Kidney glomerular epithelial cell (primary cell): ENCODE measurements at places on chromosomes 1 and 21.
A peak's percentile ranks its signal among the peaks of the same experiment; 100 is the strongest.

DNA sequence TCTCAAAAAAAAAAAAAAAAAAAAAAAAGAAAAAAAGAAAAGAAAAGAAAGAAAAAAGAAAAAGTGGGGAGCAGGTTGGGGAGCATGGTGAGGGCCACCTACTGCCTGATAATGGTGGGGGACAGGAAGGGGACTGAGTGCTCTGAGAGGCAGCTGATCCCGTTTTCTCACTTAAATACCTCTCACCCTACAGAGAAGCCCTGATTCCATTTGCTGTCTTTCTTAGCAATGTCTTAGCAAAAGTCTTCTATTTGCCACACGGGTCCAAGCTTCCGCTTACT is 692 bp upstream of the H6PD start:
- DNase-seq: no peak

DNA sequence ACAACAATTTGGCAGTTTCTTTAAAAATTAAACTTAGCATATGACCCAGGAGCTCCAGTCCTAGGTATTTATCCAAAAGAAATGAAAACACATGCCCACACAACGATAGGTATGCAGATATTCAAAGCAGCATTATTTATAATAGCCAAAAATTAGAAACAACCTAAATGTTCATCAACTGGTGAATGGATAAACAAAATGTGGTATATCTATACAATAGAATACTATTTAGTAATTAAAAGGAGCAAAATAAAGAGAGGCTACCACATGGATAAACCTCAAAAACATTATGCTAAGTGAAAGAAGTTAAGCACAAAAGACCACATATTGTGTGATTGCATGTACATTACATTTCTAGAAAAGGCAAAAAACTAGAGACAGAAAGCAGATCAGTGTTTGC is 51.3 kb downstream of the ROR1 start:
- no peak for DNase-seq

DNA sequence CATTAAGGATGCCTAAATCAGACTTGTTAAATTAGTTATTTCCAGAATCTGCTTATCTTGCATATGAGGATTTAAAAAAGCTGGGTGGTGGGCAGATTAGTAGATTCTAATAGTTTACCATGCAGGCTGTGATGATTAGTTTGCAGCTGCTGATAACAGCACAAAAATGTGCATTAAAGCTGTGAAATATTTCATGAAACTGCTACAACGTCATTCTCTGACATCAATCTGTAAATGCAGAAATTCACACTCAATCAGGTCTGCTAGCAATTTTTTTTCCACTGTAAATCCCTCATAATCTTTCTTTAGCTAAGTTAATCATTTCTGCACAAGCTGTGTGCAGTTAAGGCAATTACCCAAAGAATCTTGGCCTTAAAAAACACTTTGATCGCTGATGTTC is 9.3 kb upstream of the RPE65 start:
- no peak for DNase-seq

DNA sequence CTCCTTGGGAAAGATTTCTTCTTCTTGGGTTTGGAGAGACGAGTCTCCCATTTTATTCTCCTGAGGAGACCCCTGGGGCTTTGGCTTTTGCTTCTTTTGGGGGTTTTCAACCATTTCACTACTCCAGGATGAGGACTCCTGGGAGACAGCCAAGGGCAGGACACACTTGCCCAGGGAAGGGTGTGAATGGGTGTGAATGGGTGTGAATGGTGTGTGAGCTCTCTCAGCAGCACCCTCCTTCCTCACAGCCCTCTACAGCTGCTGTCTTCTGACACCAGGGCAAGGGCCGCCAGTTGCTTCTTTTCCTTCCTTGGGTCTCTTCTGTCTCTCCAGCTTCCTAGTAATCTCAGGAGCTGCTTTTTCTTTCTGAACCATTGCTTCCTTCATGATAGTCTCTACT is 24.2 kb downstream of the KIF17 start:
- DNase-seq: no peak

- no peak for DNase-seq
Observed at GRCh38 chr21:29359718-29360117, 61.0 kb downstream of the BACH1 start.

- DNase-seq: no peak
Observed at GRCh38 chr1:114671011-114671938, 1.4 kb upstream of the DENND2C start.

GRCh38 chr1:61604684-61605083 is 120.3 kb downstream of the TM2D1 start:
- DNase-seq: no peak

GRCh38 chr1:2384941-2385481 is 6.3 kb downstream of the MORN1 start:
- DNase-seq: no peak

GRCh38 chr1:167904652-167905130 is 9.2 kb downstream of the ADCY10 start:
- peak; percentile 22 for DNase-seq

GRCh38 chr1:151760597-151761385 is 2.5 kb downstream of the MRPL9 start:
- DNase-seq: no peak

DNA sequence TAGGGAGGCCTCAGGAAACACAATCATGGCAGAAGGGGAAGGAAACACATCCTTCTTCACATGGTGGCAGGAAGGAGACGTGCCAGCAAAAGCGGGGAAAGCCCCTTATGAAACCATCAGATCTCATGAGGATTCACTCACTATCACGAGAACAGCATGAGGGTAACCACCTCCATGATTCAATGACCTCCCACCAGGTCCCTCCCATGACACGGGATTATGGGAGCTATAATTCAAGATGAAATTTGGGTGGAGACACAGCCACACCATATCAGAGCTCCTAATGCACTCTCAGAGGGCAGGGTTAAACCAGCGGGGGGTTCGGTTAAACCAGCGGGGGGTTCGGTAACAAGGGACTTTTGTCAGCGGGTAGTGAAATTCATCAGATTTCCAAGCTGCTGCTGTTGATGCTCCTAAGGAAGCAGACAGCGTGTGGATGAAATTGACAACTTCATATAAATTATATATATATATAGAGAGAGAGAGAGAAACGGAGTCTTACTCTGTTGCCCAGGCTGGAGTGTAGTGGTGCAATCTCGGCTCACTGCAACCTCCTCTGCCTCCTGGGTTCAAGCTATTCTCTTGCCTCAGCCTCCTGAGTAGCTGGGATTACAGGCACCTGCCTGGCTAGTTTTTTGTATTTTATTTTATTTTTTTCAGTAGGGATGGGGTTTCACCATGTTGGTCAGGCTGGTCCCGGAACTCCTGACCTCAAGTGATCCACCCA is 4.2 kb downstream of the CSTB start:
- DNase-seq: no peak

- DNase-seq: peak; percentile 62
Observed at GRCh38 chr1:173420330-173420806, 56.8 kb upstream of the PRDX6 start.

- no peak for DNase-seq
Observed at GRCh38 chr1:44389437-44389836, 15.6 kb upstream of the RNF220 start.

DNA sequence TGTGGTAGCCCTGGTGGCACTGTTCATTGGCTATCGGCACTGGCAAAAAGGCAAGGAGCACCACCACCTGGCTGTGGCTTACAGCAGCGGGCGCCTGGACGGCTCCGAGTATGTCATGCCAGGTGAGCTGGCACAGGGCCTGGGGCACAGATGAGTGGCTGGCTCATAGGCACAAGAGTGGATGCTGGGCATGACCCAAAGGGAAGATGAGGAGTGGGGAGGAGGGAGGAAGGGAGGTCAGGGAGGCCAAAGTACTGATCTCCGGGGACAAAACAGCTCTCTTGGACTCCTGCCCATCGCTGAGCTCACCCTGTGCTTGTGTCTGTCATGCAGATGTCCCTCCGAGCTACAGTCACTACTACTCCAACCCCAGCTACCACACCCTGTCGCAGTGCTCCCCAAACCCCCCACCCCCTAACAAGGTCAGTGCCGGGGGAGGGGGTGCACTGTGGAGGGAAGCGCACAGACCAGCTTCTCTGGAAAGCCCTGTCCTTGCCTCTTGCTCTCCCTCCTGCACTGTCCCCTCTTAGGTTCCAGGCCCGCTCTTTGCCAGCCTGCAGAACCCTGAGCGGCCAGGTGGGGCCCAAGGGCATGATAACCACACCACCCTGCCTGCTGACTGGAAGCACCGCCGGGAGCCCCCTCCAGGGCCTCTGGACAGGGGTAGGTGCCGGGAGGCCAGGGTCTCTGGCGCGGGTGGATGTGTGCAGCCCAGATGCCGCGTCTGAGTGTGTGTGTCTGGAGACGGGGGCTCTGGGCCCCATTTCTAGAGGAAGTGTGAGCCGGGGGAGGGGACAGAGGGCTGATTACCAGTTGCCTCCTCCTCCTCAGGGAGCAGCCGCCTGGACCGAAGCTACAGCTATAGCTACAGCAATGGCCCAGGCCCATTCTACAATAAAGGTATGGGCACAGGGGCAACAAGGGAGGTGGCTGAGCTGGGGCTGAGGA is 7.3 kb upstream of the LRRC71 start:
- no peak for DNase-seq

- no peak for DNase-seq
Observed at GRCh38 chr1:10678402-10678801, 118.0 kb downstream of the CASZ1 start.

DNA sequence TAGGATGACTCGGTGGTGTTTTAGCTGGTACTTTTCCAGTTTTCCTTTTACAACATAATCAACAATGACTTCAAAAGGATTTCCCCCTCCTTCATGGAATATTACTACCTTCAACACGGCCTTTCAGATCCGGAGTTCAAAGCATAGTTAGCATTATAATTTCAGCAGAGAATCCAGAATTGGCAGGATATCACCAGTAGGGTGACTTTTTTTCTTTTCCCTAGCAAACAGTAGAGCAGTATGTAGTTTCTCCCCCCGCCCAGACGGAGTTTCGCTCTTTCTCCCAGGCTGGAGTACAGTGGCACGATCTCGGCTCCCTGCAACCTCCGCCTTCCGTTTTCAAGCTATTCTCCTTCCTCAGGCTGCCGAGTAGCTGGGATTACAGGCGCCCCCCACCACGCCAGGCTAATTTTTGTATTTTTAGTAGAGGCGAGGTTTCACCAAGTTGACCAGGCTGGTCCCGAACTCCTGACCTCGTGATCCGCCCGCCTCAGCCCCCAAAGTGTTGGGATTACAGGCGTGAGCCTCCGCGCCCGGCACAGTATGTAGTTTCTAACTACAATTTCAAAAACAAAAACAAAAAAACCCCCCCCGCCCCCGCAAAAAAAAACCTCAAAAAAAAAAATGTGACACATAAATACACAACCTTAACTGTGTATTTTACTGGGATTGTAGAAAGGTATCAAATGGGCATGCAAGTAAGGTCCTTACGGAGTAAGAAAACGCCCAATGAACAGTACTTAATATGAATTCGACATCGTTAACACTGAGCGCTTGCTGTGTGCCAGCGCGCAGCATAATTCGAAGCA is 1.5 kb upstream of the COX20 start:
- peak; percentile 82 for DNase-seq

DNA sequence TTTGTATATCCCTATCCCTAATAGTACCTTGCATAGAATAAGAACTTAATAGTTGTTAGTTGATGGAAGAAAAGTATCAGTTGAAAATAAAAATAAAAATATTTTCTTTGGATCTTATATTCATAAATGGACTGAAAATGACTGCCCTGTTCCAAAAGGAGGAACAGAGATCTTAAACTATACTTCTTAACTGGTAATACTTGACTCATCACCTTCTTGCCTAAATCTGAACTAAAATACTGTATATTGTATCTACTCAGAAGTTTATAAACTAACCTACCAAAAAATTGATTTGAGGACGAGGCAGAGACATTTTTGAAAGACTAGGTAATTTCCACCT is 178.8 kb downstream of the SYT2 start:
- DNase-seq: no peak

- no peak for DNase-seq
Observed at GRCh38 chr1:45243476-45244343, 37.3 kb upstream of the ZSWIM5 start.

DNA sequence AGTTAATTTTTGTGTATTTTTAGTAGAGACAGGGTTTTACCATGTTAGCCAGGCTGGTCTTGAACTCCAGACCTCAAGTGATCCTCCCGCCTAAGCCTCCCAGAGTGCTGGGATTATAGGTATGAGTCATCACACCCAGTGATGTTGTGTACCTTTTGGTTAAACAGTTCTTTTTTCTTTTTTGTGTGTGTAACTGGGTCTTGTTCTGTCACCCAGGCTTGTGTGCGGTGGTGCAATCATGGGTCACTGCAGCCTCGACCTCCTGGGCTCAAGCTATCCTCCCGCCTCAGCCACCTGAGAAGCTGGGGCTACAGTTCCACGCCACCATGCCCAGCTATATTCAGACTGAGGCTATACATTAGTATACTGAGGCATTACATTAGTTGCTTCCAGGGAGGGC is 37.8 kb downstream of the GABPB2 start:
- no peak for DNase-seq

GRCh38 chr1:23577056-23578004 is 18.0 kb upstream of the ID3 start:
- DNase-seq: peak; percentile 80
